ENCODE measurements at places on chromosomes 7 and 10. TPM values are rescaled to one million over a fixed set of nuclear protein-coding genes. Genes with fewer than 3 reads are reported as not detected.

The ACTL6B gene
- not detected for total RNA-seq

The COBL gene
- total RNA-seq = 5.0 TPM

The PAPSS2 gene
- 20.0 TPM for total RNA-seq

The OR13A1 gene
- total RNA-seq = not detected

The PLA2G12B gene
- not detected for total RNA-seq

The NME8 gene
- not detected for total RNA-seq

The SDK1 gene
- 0.72 TPM for total RNA-seq

The FAS gene
- total RNA-seq = 32.4 TPM

Measured in A549 treated with GW870086 at 1 μM for 4 hours (cell line).